ENCODE measurements at places on chromosomes 2 and 18. TPM values are rescaled to one million over a fixed set of nuclear protein-coding genes. Genes with fewer than 3 reads are reported as not detected.

DNA sequence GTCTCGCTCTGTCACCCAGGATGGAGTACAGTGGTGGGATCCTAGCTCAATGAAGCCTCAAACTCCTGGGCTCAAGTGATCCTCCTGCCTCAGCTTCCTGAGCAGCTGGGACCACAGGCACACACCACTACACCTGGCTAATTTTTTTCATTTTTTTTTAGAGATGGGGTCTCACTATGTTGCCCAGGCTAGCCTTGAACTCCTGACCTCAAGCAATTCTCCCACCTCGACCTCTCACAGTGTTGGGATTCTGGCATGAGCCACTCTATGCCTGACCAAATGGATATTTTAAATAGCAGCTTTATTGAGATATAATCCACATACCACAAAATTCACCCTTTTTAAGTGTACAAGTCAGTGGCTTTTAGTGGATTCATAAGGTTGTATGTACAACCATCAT lies 11.1 kb downstream of the RNF149 start:
- no peak for DNase-seq

- DNase-seq, result no peak
These were observed 49.2 kb upstream of the PPP1CB start for GRCh38 chr2:28702415-28702861.

GRCh38 chr2:20467789-20468548 lies 21.1 kb downstream of the RHOB start:
- no peak for DNase-seq

DNA sequence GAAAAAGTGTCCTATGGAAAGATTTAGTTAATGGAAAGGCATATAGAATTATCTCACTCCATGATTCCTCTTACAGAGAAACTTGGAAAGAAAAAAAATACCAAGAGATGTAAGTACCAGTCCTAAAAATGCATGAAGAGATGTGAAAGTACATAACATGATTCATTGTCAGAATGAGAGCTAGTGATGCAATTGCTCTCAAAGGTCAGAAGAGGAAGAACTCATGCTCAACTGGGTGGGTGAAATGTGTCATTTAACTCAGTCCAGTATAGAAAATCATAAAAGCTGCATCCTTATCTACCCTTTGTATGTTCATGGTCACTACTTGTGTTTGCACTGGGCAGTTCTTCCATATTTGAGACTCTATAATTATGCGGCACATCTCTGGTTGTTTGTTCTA lies 300.0 kb upstream of the PIK3C3 start:
- DNase-seq, result no peak

DNA sequence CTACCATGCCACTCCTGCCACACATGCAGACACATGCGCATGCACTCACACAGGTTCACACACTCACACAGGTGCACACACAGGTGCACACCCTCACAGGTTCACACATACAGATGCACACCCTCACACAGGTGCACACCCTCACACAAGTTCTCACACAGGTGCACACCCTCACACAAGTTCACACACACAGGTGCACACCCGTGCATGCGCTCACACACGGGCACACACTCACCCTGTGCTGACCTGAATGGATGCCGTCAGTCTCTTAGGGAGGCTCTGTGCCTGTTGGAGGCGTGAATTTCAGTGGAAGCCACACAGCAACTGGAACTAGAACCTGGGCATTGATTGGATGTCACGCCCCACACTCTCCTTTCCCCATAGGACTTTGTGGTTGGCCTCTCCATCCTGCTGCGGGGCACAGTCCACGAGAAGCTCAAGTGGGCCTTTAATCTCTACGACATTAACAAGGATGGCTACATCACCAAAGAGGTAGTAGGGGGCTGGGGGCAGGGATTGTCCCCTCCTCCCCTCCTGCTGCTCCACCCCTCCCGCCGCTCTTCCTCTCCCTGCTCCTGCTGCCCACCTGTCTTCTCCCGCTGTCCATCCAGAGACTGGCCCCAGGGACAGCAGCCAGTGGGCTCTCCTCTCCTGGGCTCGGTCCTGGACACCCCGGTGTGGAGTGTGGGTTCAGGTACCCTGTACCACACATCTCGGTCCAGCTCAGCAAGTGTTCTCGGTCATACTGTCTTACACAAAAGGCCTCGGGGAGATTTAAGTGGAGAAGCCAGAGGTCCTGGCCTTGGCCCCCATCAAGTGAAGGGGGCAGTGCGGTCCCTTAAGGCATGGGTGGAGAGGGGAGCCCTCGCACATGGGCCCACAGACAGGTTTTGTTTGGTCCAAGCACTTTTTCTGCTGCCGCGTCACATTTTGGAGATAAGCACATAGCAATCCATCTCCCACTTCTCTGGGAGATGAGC lies 21.0 kb upstream of the FAHD2A start:
- no peak for DNase-seq

GRCh38 chr18:68722821-68723220 lies 7.9 kb upstream of the TMX3 start:
- DNase-seq, result no peak

- no peak for DNase-seq
These were observed 579.5 kb downstream of the ARHGAP15 start for GRCh38 chr2:143708682-143709081.

- no peak for DNase-seq
These were observed 88.7 kb downstream of the THADA start for GRCh38 chr2:43507137-43507536.

DNA sequence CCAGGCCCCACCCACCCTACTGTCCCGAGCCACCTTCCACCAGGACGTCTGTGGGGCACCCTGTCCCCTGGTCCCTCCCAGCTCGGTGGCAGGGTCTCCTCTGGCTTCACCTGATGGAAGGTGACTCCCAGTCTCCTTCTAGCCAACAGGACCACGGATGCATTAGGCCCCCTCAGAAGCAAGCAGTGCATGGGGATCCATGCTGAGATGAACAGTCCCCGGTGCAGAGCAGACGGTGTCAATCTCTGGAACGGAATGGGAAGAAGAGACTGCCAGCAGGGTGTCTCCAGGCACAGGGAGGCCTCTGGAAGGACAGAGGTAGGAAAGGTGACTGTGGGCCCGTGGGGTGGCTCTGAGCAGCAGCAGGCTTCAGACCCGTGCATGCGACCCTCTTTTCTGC lies 65.2 kb upstream of the FZD7 start:
- no peak for DNase-seq

DNA sequence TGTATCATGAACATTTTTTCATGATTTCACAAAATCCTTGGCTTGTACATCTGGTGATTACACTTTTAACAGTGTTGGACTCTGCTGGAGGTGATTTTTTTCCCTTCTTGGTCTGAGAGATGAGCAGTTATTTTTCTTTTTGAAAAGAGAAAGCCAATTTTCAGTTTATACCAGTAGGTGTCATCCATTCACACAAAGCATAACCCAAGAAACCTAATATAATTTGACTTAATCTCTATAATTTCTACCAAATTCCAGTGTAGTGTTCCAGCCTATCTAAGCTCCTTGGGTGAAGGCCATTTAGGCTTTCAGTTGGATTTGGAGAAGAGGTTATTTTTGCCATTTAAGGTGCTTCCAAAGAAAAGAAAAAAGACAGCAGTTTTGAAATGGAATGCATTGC lies 7.7 kb upstream of the ICOS start:
- DNase-seq, result no peak

DNA sequence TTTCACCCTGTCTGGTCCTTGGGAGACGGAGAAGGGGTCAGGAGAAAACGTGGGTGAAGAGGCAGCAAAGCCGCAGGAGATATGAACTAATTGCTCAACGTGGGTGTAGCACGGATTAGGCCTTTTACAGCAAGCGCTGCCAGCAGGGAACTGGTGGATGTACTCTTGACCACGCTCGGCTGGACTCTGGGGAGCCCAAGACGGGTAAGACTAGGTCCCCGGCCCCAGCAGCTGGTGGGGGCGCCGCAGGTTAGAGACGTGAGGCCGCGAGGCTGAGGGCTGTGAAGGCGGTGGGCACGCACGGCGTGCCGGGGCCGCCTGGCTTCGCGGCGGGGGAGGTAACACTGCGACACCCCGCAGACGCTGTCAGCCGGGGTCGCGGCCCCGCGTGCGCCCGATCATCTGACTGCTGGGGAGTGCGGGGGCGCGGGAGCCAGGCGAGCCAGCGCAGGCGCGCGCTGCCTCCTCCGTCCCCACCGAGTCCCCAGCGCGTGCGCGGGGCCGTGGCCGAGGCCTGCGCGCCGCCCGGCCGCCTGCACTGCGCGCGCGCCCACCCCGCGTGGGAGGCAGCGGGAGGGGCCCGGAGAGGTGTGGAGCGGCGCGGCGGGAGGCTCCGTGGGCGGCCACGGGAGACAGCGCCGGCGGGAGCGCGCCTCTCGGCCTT lies at the start of gene CLIP4:
CLIP4 (plus strand) TSS at position 470 of the 664 bp plus-strand sequence. CDS start 5,974 bp downstream, outside the sequence.
- DNase-seq, result peak; percentile 24

DNA sequence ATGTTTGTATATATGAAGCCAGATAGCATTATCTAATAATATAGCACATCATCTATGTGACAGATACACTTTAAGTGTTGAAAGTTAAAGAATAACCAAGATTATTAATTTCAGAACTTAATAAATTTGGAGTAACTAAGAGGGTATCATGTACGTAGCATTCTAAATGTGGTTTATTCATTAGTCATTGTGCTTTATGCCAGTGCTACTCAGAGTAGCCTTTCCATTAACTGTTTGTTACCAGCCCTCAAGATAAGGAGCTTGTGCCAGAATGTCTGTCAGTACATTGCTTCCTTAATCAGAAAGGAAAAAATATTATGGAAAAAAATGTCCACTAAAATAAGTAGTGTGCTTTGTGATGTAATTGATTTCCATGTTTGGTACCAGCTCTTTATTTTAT lies 94.9 kb upstream of the TWSG1 start:
- DNase-seq, result no peak

- DNase-seq, result no peak
These were observed 57.2 kb downstream of the SOX11 start for GRCh38 chr2:5749347-5749746.

DNA sequence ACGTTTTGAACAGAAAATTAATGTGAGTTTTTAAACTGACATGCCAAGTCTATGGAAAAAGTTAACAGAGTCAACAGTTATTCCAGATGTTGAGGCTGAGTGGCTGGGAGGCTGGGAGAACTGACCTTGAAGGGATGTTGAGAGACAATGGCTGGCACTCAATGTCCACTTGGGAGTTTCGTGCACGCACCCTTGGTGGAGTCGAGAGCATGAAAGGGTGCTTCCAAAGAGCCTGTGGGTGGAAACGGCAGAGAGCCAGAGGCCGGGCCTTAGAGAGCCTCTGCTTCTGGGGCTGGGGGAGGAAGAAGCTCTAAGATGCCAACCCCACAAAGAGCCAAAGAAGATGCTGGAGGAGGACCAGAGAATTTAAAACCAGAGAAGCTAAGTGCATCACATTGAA lies 63.4 kb upstream of the L3MBTL4 start:
- DNase-seq, result no peak

- no peak for DNase-seq
These were observed 24.9 kb upstream of the ACOXL start for GRCh38 chr2:110707386-110707965.

DNA sequence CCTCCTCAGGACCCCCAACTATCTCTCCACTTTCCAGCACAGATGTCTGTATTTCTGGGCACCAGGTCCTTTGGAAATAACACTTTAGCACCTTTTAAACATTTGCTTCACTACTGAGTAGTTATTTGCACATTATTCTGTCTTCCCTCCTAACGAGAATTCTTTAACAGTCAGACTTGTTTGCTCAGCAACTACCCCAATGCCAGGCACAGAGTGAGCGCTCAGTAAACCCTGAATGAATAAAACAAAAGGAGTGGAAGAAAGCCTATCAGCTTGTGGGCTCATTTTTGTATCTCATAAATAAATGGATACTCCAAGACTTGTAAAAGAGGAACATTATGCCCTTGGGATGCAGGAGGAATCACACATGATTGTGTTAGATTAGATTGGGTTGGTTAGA lies 450.4 kb downstream of the TGIF1 start:
- no peak for DNase-seq

DNA sequence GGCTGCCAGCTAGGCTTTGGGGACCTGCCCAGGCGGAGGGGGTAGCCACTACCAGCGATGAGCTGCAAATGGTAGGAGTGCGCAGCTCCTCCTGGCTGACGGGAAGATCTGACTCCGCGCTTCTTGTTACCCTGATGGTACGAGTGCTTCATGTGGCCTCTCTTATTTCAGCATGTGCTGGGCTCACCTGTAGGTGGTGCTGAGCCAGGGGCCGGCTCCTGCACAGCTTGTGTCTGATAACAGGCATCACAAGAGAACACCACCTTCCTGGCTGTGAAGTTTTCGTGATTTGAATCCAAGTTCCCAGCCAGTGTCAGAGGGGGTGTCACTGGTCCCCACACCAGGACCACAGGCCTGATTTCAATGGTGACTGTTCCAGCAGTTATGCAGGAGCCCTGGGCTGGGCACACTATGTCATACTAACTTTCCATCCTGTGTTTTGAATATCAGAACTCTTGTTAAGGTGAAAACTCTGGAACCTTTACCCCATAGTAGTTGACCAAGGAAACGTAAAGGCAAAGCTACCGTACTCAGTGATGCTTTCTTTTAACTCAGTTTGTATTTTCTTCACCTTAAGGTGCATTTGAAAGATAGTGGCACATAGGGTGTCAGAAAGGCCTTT lies 28.0 kb downstream of the APCDD1 start:
- DNase-seq, result no peak

- no peak for DNase-seq
These were observed 38.0 kb downstream of the TSHZ1 start for GRCh38 chr18:75248426-75249174.

DNA sequence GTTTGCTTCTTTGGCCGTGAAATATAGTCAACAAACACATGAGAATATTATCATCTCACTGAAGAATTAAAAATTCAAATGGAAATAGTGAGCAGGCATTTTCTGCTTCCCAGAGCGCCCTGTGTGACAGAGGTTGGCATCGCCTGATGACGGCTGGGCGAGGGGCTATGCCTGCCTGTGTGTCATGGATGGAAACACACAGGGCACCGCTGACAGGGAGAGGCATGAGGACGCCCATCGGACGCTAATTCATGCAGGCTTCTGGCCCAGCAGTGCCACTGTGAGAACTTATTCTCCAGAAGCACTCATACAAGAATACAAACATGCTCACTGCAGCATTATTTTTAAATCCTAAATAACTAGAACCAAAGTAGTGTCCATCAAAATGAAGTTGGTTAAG lies 61.4 kb upstream of the OTOS start:
- DNase-seq, result no peak

Gene LRRC30
- polyA plus RNA-seq, result not detected

Gene FOXD4L1
- polyA plus RNA-seq, result 0.25 TPM

Gene ALPP
- not detected for polyA plus RNA-seq

Gene APCDD1
- polyA plus RNA-seq, result 137 TPM

Gene PPIL3
- 82.2 TPM for polyA plus RNA-seq

Gene CPLX4
- not detected for polyA plus RNA-seq

Gene EVA1A
- 32.3 TPM for polyA plus RNA-seq
